OCI-M1 (cell line): ENCODE measurements at places on chromosomes 4 and X.

DNA sequence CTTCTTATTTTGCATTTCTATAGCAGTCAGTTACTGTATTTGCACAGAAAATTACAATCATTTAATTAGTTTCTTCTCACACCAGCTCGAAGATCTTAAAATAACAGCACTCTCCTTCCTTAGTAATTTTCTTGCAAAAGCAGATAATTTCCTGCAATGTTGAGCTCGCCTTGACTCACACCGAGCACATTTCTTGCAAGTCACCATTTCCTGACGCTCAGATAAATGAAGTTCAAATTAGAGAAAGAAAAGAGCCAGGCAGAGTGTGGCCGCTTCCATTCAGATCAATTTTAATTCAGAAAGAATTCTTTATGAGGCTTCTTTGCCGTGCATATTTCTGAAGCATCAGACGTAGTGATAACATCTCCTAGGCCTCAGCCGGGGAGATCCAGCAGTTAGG, 10.1 kb downstream of the SORCS2 start:
- DNase-seq, result no peak

- no peak for DNase-seq
These were observed 225.9 kb downstream of the AFAP1 start for GRCh38 chr4:7713757-7714156.

DNA sequence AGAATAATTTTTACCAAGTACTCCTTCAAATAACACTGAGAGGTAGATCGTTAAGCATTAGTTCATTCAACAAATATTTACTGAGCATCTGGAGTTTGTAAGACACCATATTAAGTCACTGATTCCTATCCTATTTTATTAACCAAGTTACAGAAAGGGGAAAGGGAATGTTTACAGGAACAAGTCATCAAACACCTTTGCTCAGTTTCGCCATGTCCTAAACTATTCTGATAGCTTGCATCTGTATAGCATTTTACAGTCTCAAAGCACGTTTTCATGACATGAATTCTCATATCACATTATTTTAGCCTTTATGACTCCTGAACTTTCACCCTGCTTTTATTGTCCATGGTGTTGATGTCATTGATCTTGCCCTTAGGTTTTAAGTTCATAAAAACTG, 89.2 kb downstream of the AREG start:
- DNase-seq, result no peak

DNA sequence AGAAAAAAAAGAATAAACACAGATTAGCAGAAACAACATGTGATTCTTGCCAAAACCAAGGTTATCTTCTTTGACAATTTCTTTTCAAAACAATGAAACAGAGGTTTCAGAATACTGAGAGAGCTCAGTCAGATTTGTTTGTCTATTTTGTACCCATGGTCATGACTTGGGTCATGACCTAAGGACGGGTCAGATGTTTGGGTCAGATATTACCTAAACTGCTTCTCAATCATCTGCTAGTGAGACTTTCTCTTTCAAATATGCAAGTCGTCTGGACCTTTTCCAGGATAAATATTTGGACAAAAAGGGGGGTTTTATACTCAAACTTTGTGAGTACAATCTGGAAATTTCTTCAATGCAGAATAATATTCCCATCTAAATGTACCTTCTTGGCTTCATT, 148.3 kb upstream of the USP38 start:
- DNase-seq, result no peak

DNA sequence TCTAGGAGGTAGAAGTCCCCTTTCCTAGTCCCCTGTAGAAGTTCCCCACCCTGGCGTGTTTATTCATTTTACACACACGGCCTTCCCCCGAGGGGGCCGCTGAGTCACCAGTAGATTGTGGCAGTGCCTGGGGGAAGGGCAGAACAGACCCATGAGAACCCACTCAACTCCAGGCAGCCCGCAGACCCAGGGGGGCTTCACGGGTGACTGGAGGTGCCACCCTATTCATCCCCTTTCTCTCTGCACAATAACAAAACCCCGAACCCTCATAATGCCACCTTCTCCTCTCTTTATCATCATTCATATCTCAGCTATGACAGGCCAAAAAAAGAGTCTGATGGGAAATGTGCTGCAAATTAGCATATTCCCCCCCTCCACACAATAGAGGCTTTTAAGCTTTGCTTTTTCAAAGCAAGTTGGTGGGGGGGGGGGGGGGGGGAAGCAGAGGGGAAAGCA, 20.4 kb upstream of the GPM6B start:
- DNase-seq, result no peak

GRCh38 chrX:70769659-70770227, 138.8 kb downstream of the TEX11 start:
- peak; percentile 18 for DNase-seq

DNA sequence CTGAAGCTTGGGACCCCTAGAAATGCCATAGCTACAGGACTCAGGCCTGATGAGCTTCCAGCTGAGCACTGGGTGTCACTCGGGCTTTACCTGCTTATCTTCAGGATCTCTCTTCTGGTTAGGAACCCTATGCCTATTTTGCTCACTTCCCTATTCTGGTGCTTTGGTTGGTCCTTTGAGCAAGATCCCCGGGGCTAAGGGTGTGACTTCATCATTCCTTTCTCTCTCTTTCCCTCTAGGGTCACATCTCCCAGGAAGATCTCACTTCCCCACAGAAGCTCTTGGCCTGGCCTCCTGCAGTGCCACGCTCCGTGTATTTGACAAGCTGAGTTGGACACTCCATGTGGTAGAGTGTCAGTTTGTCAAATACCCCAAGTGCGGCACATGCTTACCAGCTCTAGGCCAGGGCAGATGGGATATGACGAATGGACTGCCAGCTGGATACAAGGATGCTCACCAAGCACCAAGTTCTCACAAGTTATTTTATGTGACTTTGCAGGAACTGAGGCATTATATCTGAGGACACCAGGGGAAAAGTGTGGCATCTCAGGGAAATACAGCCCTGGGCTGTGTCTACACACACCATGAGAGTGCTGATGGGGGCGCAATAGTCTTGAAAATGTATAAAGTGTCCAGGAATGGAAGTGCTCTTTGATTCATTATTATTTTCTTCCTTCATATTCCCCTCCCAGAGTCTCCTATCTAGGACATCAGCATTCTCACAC, 21.1 kb downstream of the VSIG4 start:
- peak; percentile 76 for DNase-seq

DNA sequence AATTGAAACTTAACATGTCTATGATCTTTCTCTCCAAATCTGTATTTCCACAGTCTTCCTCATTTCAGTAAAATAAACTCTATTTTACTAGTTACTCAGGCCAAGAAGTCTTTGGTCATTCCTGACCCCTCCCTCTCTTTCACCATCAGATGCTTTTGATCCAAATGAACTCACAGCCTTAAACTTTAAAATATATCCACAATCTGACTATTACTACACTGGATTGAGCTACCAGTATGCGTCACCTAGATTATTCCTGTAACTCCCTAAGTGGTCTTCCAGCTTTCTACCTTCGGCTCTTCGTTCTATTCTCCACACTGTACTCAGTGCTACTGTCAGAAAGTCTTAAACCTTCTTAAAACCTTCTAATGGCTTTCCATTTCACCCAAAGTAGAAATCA, 195.1 kb downstream of the FBXW7 start:
- DNase-seq, result no peak

GRCh38 chrX:53321230-53321942, 40.0 kb upstream of the IQSEC2 start:
- DNase-seq, result no peak

GRCh38 chr4:8778291-8778690, 93.3 kb downstream of the HMX1 start:
- no peak for DNase-seq

DNA sequence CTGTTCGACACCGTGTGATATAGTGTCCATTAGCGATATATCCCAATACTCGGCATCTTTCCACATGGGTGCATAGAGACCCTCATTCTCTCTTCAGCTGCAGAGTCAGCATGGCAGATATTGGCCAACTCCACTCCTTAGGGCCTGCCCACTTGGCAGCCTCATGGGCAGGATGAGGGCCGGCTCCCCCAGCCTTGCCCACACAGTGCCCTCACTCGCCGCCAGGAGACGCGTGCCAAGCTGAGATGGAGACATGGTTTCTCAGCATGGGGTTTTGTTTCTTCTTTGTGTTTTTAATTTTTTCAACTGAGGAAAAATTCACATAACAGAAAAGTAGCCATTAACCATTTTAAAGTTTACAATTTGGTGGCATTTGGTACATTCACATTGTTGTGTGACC, 5.3 kb upstream of the PLXNA3 start:
- DNase-seq, result no peak

DNA sequence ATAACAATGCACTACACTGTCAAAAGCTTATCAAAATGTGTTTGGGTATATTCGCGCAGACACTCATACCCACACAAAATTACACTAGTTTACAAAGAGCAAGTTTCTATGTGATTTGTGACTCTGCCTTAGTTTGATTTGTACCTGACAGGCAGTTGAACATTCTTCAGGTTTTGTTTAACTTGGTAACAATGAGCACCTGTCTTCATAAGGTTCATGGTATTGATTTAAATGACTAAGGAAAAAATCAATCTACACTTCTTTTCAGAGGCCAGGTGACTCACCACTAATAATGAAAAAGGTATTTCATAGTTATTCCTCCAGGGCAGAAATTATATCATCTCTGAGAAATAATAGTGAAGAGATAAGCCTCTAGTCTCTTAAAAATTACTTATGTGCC, 1114.6 kb upstream of the AGA start:
- DNase-seq, result no peak

- peak; percentile 98 for DNase-seq
These were observed 89.2 kb downstream of the GATB start for GRCh38 chr4:151671541-151672059.

GRCh38 chr4:141223418-141223817, 2.7 kb downstream of the ZNF330 start:
- no peak for DNase-seq

GRCh38 chr4:99983289-99983943, 33.3 kb upstream of the H2AZ1 start:
- DNase-seq, result no peak

DNA sequence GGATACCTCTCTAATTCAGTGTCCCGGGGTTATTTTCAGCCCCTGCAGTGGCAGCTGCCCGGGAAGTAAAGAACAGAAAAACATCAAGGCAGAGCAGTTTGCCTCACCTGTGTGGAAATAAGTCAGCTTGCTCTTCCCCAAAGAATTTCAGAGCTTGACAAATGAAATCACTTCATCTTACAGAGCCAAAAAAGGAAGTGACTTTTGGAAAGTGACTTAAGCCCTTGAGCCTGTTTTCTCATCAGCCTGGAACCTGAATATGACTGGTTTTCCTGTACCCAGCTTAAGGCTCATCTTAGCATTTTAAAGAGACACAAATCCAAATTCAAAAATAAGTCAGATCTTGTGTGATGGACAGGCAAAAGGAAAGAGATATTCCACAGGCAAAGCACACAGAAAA, 211.6 kb downstream of the RCHY1 start:
- DNase-seq, result peak; percentile 28

DNA sequence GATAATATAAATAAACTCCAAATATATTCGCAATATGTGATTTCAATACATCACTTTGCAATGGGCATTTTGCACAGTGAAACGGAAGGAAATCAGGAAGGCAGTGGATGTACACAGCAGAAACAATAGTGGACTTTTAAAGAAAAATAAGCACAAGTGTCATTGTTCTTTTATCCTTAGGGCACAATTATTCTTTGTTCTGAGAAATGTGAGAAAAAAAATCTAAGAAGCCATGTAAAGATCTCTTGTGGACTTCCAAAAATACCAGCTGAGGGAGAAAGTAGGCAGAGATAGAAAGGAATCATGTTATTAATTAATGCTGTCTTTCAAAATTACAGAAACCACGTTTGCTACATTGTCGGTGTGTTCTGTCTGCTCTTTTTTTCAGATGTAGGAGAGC, 17.6 kb upstream of the PRRG1 start:
- DNase-seq, result no peak

DNA sequence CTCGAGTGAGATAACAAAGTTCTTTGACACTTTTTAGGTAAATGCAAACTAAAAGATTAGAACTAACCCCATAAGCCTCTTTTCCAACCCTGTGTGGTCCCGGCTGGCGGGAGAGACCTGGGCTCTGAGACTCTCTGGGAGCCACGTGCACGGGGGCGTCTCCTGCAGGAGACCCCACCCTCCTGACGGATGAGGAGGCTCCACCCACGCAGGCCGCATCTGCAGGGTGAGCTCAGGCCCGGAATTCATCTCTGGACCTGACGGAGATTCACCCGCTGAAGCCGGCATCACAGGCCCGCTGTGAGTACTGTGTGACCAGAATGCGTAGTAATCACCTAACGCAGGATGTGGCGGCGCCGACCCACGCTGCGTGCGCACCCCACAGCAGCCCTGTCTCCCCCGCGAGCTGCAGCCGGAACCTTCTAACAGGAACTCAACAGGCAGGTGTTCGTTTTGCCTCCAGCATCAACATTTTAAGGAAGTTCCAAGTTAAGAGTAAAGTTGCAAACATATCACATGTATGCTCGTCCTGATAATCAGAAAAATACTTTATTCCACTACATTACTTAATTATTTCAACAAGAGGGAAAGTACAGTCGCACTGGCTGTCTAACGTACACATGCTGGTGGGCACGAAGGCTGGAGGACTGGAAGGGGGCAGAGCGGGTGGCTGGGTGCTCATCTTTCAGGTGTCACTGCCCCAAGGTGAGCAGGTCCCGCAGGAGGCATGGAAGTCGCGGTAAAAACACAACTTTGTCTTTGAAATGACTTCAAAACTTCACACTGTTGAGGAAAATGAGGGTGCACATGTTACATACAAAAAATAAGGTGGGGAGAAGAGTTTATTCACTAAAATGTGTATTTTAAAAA, 44.5 kb downstream of the FGFRL1 start:
- DNase-seq, result no peak

GRCh38 chrX:15242899-15243555, 26.9 kb downstream of the ASB9 start:
- peak; percentile 64 for DNase-seq

DNA sequence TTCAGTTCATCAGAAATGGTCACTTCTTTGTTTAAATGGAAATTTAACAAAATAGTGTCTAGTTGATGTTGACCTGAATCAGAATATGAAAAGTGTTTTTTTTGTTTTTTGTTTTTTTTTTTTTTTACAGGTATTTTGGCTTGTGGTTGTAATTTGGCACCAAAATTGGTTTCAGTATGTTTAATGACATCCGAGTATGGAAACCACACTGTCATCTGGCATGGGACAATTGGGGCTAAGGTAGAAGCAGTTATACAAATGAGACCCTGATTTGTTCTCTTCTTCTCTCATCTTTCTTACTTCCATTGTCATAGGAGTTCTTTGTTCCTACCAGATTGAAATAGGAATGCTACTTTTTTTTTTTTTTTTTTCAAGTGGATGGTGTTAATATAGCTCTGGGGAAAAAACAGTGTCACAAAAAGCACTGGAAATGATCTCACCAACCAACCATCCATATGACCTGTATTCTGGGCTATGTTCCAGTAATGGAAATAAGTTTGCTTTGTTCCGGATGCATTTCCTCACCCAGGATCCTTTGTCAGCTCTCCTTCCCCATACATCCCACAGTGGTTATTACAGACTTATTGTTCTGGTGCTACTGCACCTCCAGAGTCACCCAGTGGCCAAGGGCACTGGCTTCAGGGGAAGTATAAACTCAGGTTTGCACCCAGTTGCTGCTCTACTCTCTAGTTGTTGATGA, 95.8 kb downstream of the ATXN3L start:
- no peak for DNase-seq

GRCh38 chr4:94447754-94448411, 3.9 kb upstream of the PDLIM5 start:
- no peak for DNase-seq
